ENCODE measurements at places on chromosomes 1 and 21.

DNA sequence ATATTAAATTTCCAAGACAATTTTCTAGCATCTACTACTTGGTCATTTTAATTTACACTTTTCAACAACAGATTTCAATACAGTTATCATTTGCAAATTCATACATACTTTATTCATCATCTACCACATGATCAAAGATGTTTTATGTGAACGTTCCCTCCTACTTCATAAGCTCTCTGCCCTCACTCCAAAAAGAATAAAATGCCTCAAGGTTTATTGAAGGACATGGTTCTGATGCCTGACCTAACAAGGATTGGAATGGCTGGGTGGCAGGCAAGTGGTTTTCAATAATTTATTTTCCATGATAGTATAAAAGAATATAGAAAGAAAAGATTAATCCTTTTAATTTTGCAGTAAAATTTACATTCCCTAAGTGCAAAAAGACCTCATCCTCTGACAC is 5.4 kb downstream of the CDKN2C start:
- DNase-seq = no peak

DNA sequence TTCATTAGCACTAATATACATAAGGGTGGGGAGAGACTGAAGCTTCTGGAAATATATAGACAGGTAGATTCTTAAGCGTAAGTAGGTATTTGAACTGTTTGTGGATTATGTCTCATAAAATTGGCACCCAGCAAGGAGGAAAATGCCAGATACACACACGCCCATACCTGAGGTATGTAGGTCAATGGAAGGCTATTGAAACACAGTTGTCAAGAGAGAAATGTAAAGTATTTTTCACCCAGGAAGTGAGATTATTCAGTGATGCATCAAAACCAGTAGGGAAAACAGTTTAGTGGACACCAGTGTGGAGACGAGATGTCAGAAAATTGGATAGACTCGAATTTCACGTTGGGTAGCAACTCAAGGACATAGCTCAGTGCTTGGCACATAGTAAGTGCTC is 4.7 kb upstream of the RSPH1 start:
- no peak for DNase-seq

DNA sequence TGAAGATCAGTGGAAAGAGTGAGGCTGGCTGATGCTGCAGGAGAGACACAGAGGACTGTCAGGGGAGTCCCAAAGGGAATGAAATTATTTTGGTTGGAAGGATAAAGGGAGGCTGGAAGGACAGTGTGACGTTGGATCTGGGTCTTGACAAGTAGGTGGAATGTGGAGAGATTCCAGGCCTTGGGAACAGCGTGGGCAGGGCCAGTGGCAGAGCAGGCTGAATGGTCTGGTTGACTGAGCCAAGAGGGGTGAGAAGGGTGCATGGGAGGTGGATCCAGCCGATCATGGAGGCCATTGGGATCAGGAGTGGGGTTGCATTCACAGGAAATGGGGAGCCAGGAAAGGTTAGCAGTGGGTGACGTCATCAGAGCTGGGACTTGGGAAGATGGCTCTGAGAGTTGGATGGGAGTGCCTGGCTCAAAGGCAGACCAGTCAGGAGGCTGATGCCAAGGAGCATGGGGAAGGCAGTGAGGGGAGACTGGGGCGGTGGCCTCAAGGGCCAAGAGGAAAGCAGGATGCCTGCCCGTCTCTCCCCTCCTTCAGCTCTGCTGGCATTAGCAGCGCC is 146.2 kb upstream of the VAMP3 start:
- no peak for DNase-seq

GRCh38 chr1:164054331-164054730 is 504.7 kb upstream of the PBX1 start:
- peak; percentile 25 for DNase-seq

GRCh38 chr1:165288350-165289120 is 68.0 kb downstream of the LMX1A start:
- peak; percentile 56 for DNase-seq

DNA sequence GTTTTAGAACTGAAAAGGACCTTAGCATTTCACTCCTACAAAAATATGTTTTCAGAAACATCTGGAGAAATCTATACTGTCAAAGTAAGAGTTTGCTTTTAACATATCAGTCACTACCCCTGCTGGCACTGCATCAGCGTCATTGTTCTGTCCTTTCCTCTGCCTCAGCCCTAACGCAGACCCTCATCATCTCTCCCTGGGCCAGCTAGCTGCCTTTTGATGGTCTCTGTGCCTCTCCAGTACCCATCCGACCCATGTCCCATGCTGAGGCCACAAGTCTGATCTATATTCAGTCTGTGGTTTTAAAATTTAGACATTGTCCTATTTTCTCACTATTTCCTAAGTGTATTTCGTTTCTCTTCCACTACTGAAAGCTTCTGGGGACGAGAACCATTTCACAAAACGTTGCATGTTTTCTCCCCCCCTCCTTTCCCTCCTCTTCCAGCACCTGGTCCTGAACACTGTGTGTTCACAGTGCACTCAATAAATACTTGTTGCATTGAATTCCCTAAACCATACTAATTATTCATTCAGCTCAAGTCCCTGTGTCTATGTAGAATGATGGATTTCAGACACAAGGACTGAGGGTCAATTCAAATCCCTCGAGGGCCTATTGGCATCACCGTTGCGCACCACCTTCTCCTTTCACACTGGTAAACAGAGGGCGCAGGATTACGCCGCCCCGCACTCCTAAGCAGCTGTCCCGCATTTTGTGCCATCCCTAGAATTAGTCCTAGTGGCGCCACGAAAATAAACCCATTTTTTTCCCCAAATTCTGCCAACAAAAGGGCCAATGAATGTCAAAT is 53.4 kb downstream of the CD2 start:
- no peak for DNase-seq

- peak; percentile 55 for DNase-seq
These were observed 8.6 kb upstream of the PLA2G2C start for GRCh38 chr1:20194757-20195461.

DNA sequence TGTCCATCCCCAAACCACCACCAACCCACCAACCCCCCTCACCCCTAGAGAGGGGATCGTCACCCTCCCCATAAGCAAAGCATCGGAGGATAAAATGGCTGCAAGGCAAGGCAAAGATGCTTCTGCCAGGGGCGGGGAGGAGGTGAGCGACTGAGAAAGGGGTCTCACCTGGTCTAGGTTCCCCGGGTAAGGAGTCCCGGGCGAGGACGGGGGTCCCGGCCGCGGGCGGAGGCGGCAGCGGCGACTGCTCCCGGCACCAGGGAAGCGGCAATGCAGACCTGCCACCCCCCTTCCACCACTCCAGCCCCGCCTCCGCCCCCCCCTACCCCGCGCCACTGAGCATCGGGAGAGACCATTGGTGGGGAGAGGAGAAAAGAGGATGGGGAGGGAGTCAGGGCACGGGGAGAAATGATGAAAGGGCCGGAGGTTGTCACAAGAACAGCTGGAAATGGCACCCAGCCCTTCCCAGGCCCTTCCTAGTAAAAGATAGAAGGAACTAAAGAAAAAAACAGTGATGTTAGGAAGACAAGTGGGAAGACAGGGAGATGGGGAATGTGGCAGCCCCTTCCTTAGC is at the start of gene SV2A:
Gene SV2A (minus strand): TSS at position 274 of the 574 bp plus-strand sequence. CDS start 4,004 bp downstream, outside the sequence.
- DNase-seq = peak; percentile 84

DNA sequence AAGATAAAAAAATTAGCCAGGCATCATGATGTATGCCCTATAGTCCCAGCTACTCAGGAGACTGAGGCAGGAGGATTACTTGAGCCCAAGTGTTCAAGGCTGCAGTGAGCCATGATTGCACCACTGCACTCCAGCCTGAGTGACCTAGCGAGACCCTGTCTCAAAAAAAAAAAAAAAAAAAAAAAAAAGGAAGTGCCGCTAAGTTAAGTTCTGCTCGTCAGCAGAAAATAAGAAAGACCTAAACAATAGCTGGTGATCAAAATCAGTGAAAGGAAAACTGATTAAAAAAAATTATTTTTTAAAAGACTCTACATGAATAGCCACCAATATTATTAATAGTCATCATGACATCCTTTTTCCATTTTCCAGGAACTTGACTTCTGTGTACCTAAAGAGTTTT is 44.2 kb upstream of the MTR start:
- no peak for DNase-seq

DNA sequence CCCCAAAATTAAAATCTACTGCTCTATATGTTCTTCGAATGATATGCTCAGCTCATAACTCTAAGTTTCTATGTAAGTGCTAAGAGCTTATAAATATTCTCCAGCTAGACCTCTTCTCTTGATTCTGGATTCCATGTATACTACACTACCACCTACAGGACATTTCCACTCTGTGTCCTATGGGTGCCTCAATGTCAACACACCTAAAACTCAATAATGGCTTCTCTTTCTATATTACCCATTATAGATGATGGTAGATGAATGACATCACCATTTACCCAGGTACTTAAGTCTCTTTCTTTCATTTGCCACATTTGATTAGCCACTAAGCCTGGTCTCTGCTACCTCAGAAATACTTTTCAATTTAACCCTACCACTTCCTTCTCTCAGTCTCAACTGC is 41.3 kb downstream of the TBX19 start:
- peak; percentile 20 for DNase-seq

GRCh38 chr1:32538887-32539583 is at the start of gene ZBTB8A:
ZBTB8A (plus strand) TSS chr1:32539427; CDS start chr1:32592932, 53,505 bp downstream.
- peak; percentile 90 for DNase-seq

DNA sequence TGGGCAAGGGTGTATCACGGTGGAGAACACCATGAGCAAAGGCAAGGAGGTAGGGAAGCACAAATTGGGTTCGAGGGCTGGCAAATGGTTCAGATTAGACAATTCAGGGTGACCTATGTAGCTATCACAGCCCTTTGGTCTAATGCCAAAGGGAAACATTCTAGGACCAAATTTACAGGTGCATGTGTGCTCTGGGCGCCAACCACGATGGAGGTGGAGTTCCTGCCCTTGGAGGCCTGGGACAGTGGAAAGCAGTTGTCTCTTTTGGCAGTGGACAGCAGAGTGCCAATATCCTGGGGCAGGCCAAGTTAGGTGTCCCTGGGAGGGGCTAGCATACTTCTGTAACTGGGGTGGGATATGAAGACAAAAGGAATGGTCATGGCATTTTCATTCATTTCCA is 40.1 kb downstream of the IGFN1 start:
- DNase-seq = no peak

- DNase-seq = peak; percentile 35
These were observed 19.4 kb downstream of the COL6A1 start for GRCh38 chr21:46000731-46001641.

DNA sequence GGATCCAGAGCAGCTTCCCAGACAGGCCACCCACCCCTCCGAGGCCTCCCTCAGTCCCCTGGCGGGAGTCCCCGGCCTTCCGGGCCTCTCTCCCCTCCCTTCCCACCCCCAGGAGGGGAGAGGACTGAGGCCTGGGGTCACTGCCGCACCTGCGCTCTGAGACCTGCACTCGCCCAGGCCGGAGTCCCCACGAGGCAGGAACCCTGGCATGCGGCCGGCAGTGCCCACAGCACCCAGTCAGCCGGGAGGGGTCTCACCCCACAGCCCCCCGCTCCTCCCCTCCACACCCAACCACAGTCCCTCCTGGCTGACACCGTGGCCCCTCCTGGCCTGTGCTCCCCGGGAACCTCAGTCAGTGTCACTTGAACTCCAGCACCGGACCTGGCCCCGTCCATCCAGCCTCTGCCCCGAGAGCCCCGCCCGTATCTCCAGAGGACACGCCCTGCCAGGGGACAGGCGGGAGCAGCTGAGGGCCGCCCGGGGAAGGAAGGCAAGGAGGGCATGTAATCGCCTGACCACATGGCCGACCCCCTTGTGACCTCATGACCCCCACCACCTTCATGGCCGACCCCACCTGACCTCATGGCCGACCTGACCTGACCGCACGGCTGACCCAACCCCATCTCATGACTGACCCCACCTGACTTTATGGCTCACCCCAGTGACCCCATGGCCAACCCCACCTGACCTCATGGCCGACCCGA is 28.7 kb upstream of the TTLL10 start:
- no peak for DNase-seq

DNA sequence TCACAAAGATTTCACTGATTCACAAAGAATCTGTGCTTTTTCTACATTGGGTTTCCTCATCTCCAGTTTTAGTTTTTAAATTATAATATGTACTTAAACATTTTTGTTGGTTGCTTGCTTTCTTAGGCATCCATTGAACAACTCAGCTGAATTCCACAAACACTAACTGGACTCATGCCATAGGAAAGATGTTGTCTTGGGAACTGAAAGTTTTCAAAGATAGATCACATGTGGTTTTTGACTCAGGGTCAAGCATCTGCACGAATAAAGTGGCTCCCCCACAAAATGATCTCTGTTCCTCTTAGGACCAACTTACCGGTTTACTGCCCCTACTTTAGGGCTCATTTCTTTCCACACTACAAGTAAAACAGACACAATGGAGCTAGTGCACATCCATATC is 3.1 kb upstream of the KRTAP21-1 start:
- DNase-seq = no peak

GRCh38 chr1:245937316-245938045 is 569.6 kb downstream of the SMYD3 start:
- DNase-seq = no peak

GRCh38 chr1:118948351-118948750 is 39.8 kb downstream of the TBX15 start:
- DNase-seq = no peak

DNA sequence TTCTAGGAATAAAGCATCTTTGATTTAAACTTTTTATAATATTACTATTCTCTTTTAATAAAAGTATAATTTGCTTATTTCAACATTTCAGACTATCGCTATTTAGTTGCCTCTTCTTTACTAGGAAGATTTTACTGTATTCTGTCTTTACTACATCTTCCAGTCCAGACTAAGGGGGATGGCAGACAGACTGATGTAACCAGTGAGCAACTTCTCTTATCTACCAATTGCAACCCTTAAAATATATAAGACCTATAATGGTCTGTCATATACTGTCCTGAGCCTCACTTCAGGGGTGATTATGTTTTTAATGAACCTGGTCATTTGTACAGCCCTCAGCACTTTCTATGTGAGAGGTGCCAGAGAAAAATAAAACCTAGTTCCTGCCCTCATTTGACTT is 87.0 kb downstream of the UBE2U start:
- DNase-seq = no peak

DNA sequence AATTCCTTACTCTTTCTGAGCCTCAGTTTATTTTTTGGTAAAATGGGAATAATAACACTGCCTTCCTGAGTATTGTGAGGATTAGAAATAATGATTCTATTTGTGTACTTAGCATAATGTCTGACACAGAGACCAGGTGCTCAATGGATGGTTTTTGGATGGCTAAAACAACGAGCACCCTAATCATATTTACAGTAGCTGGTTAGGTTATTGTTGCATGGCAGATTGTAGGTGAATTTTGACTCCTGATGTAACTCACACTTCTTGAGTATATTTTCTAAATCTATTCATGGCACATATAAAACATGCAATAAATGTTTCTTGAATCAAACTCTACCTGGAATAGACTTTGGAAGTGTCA is 11.9 kb upstream of the DUSP10 start:
- no peak for DNase-seq

All from kidney (tissue), 22 donors.